ENCODE measurements at places on chromosomes 1 and 21. TPM values are rescaled to one million over a fixed set of nuclear protein-coding genes. Genes with fewer than 3 reads are reported as not detected.

DNA sequence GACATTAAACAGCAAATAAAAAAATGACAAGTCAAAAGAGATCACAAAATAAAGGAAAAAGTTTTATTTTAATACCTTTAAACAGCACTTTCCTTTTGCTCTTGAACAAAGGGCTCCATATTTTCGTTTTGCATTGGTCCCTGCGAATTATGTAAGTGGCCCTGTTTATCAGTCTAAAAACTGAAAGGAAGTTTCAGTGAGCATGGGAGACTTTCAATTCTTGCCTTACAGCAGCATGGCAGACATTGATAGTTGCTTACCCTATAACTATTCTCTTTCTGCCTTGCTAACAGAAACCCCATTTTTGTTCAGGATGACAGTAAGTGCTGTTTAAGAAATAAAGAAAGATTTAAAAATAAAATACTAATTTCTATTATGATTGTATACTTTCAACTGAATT lies 5.2 kb upstream of the SH3GLB1 start:
- H3K4me1 ChIP-seq: no peaks in the 10 kb centered on the region
- H3K4me3 ChIP-seq: no peak overlapping the region
- no peaks in the 10 kb centered on the region for H3K27me3 ChIP-seq
- no peak for DNase-seq
- H3K27ac ChIP-seq: no peak overlapping the region
- no peaks in the 10 kb centered on the region for H3K36me3 ChIP-seq

GRCh38 chr1:23215751-23216449 lies 1.4 kb downstream of the HTR1D start:
- H3K27ac ChIP-seq: no peak overlapping the region
- H3K36me3 ChIP-seq: no peaks in the 10 kb centered on the region
- H3K27me3 ChIP-seq: no peaks in the 10 kb centered on the region
- DNase-seq: no peak

- no peak for DNase-seq
- no peak overlapping the region for H3K4me3 ChIP-seq
- H3K36me3 ChIP-seq: no peaks in the 10 kb centered on the region
- peaks cover 5% of the 10 kb centered on the region for H3K4me1 ChIP-seq
These were observed 81.3 kb downstream of the NEK7 start for GRCh38 chr1:198238121-198238520.

GRCh38 chr1:116002781-116003420 lies 26.6 kb downstream of the SLC22A15 start:
- H3K4me3 ChIP-seq: no peak overlapping the region
- no peaks in the 10 kb centered on the region for H3K27me3 ChIP-seq

GRCh38 chr1:202585590-202585933 lies 124.7 kb downstream of the SYT2 start:
- peaks cover 10% of the 10 kb centered on the region for H3K4me1 ChIP-seq
- no peak overlapping the region for H3K4me3 ChIP-seq
- H3K36me3 ChIP-seq: no peaks in the 10 kb centered on the region
- no peaks in the 10 kb centered on the region for H3K27me3 ChIP-seq

Gene PTPN7
- 99.8 TPM for total RNA-seq

GRCh38 chr1:201807958-201808632 lies 20.9 kb upstream of the IPO9 start:
- H3K36me3 ChIP-seq: no peaks in the 10 kb centered on the region
- no peak overlapping the region for H3K27ac ChIP-seq
- no peaks in the 10 kb centered on the region for H3K27me3 ChIP-seq

- H3K27ac ChIP-seq: no peak overlapping the region
- 0 out of 2 replicates have a peak overlapping the region, but pooled peaks have one; percentile 9 for H3K4me3 ChIP-seq
- no peak for DNase-seq
- no peaks in the 10 kb centered on the region for H3K36me3 ChIP-seq
- H3K27me3 ChIP-seq: no peaks in the 10 kb centered on the region
These were observed 826 bp upstream of the CA14 start for GRCh38 chr1:150256554-150257341.

GRCh38 chr1:16243936-16244649 lies 7.1 kb upstream of the CPLANE2 start:
- no peak overlapping the region for H3K27ac ChIP-seq
- DNase-seq: peak; percentile 21
- no peaks in the 10 kb centered on the region for H3K27me3 ChIP-seq
- H3K4me3 ChIP-seq: no peak overlapping the region
- H3K4me1 ChIP-seq: peaks cover 11% of the 10 kb centered on the region
- H3K36me3 ChIP-seq: 0 out of 2 replicates have a peak, but pooled peaks cover 4% of the 10 kb centered on the region

Gene FMO3
- 0.08 TPM for total RNA-seq

GRCh38 chr21:42302794-42303193 lies 12.4 kb downstream of the TFF3 start:
- no peaks in the 10 kb centered on the region for H3K4me1 ChIP-seq
- no peaks in the 10 kb centered on the region for H3K36me3 ChIP-seq
- H3K4me3 ChIP-seq: no peak overlapping the region
- no peaks in the 10 kb centered on the region for H3K27me3 ChIP-seq
- DNase-seq: no peak
- H3K27ac ChIP-seq: no peak overlapping the region

GRCh38 chr1:212283741-212284140 lies 1.5 kb upstream of the PPP2R5A start:
- H3K27ac ChIP-seq: no peak overlapping the region
- no peak for DNase-seq
- no peak overlapping the region for H3K4me3 ChIP-seq
- H3K4me1 ChIP-seq: peaks cover 7% of the 10 kb centered on the region
- no peaks in the 10 kb centered on the region for H3K27me3 ChIP-seq
- no peaks in the 10 kb centered on the region for H3K36me3 ChIP-seq

GRCh38 chr1:75265792-75266191 lies 131.6 kb downstream of the LHX8 start:
- no peaks in the 10 kb centered on the region for H3K36me3 ChIP-seq
- DNase-seq: peak; percentile 12

- no peak overlapping the region for H3K4me3 ChIP-seq
- H3K4me1 ChIP-seq: no peaks in the 10 kb centered on the region
- no peak overlapping the region for H3K27ac ChIP-seq
These were observed 101.2 kb downstream of the PRDM2 start for GRCh38 chr1:13801232-13801631.

Gene MAP3K21
- 0.21 TPM for total RNA-seq

Gene CD34
- total RNA-seq: not detected

- H3K4me3 ChIP-seq: no peak overlapping the region
- H3K27ac ChIP-seq: no peak overlapping the region
- no peak for DNase-seq
- no peaks in the 10 kb centered on the region for H3K27me3 ChIP-seq
These were observed 28.2 kb downstream of the SLC30A10 start for GRCh38 chr1:219900201-219900600.

DNA sequence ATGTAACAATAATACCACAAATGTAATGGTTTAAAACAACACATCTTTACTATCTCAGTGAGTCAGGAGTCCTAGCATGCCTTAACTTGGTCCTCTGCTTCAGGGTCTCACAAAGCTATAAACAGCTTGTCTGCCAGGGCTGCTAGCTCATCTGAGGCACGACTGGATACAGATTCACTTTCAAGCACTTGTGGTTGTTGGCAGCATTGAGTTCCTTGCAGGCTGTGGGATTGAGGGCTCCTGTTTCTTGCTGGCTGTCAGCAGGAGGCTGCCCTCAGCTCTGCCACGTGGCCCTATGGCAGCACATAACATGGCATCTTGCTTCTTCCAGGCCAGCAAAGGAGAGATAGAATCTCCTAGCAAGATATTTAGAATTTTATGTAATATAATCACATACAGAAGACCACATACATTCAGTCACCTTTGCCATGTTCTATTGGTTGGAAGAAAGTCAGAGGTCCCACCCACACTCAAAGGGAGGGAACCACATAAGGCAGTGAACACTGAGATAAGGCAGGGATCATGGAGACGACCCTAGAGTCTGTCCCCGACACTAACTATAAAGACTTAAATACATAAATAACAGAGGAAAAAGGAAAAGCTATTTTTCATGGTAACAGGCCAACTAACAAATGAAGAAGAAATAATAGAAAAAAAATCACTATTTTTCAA lies 18.9 kb upstream of the IPP start:
- DNase-seq: no peak
- no peaks in the 10 kb centered on the region for H3K27me3 ChIP-seq
- H3K4me3 ChIP-seq: no peak overlapping the region
- H3K27ac ChIP-seq: no peak overlapping the region
- H3K4me1 ChIP-seq: no peaks in the 10 kb centered on the region
- no peaks in the 10 kb centered on the region for H3K36me3 ChIP-seq

Gene KIAA1614
- 0.24 TPM for total RNA-seq

DNA sequence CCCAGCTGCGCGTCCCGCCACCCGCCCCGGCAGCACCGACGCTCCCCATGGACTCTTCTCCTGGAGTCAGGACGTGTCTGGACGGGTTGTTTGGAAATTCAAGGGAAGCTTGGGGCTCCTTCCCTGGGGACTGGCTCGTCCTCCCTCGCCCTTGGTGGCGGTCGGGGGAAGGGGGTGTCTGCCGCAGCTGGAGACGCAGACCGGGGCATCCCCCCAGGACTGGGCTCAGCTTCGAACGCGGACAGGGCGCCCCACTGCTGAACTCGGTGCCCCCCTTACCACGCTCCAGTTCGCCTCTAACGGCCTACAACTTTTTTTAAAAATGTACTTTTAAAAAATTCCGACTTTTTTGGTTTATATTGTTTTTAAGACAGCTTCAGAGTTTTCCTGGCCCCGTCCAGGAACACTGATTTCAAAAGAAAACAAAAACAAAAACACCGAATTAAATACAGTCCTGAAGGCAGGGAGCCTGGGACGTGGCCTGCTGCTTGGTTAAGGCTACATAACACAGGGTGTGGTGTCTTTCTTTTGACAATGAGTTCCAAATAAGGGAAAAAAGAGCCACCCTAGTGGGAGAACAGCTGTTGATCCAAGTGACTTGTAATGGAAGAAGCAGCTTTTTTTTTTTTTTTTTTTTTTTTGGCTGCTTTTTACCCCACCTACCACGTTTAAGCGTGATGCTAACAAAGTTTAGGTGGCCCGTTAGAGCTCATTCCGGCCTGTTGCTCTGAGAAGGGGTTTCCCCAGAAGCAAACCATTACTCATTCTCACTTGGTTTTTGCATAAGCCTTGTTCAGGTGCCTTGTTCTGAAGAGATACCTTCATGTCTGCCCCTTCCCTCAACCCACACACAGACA lies 862 bp upstream of the DIPK1A start:
- H3K36me3 ChIP-seq: no peaks in the 10 kb centered on the region
- peak overlapping the region; percentile 97 for H3K27ac ChIP-seq
- no peaks in the 10 kb centered on the region for H3K27me3 ChIP-seq

DNA sequence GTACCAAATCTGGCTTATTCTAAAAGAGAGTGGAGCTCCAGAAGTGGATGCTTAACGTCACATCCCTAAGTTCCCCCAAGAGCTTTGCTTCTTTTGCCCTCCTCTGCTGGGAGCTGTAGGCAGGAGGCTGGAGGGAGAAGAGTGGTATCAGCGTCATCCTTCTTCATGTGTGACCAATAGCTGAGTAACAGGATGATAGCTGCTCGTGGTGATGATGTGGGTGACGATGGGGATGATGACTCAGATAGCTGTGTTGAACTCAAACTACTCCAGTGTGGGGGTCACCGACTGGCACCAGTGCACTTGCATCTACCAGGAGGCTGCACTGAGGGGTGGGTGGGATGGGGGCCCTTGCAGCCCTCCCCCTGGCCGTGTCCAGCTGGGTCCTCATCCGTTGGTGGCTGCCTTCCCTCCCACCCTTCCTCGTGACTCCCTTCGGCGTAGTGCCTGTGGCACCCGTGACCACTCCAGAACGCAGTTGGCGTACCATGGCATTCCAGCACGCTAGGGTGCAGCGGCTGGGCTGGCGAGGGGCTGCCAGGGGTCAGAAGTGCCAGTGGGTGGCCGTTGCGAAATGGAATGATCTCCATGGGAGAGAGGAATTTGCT lies 1.1 kb downstream of the IGFN1 start:
- H3K36me3 ChIP-seq: no peaks in the 10 kb centered on the region
- peaks cover 7% of the 10 kb centered on the region for H3K27me3 ChIP-seq
- no peaks in the 10 kb centered on the region for H3K4me1 ChIP-seq
- no peak for DNase-seq

Gene CNR2
- 15.1 TPM for total RNA-seq

DNA sequence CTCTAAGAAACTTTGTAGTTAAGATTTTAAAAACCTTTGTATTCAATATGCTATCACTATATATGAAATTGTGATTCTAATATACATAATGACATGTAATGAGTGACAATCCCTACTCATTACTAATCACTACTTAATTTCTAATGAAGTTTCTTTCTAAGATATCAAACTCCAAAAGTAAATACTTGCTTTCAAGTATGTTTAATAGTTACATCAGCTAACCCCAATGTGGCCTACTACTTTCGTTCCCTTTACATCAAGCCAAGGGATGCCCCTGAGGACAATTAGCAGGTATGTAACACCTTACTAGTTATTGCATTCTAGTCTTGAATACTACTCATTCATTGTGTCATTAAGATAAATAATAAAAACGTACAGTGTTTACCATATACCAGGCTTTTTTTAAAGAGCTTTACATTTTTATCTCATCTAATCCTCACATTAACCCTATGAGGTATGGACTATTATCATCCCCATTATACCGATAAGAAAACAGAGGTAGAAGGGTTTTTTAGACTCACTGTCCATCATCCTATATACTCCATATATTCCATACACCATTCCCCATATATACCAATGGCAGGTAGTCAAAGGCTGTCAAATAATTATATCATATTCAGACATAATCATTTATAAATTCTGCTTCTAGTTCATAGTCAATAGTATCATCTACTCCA lies 4.2 kb downstream of the PPP1R15B start:
- peaks cover 19% of the 10 kb centered on the region for H3K36me3 ChIP-seq
- no peak overlapping the region for H3K27ac ChIP-seq
- no peak for DNase-seq
- peak overlapping the region; percentile 87 for H3K4me3 ChIP-seq
- H3K4me1 ChIP-seq: no peaks in the 10 kb centered on the region
- H3K27me3 ChIP-seq: no peaks in the 10 kb centered on the region

- DNase-seq: no peak
- H3K27me3 ChIP-seq: no peaks in the 10 kb centered on the region
- no peak overlapping the region for H3K27ac ChIP-seq
- no peaks in the 10 kb centered on the region for H3K4me1 ChIP-seq
- H3K36me3 ChIP-seq: no peaks in the 10 kb centered on the region
These were observed 290.8 kb downstream of the LRRC7 start for GRCh38 chr1:69858534-69858933.

Gene NR1I3
- not detected for total RNA-seq

DNA sequence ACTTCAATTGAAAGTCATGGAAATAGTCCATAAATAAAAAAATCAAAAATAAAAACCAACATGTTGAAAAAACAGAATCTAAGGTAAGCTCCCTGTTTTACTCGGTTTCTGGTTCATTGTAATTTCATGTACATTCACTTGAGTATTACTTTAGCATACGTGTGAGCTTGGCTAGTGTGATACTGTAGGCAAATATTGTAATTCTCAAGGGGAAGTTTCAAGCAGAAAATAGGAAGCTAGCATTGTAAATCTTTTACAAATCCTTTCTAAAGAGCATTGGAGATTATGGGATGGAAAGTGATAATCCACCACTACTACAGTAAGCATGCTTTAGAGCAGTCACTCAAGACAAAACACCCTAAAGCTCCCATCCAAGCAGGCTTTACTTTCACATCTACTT lies 3.3 kb upstream of the LPAR3 start:
- H3K4me1 ChIP-seq: no peaks in the 10 kb centered on the region
- peaks cover 7% of the 10 kb centered on the region for H3K27me3 ChIP-seq
- H3K4me3 ChIP-seq: no peak overlapping the region

Gene FAF1
- total RNA-seq: 54.5 TPM

- DNase-seq: no peak
- H3K27me3 ChIP-seq: no peaks in the 10 kb centered on the region
- no peaks in the 10 kb centered on the region for H3K4me1 ChIP-seq
These were observed 27.2 kb downstream of the SLC35A3 start for GRCh38 chr1:99996951-99997350.

- no peaks in the 10 kb centered on the region for H3K4me1 ChIP-seq
- H3K4me3 ChIP-seq: no peak overlapping the region
These were observed 4.5 kb downstream of the GUCA2B start for GRCh38 chr1:42157667-42158066.

Data from GM12878 (cell line).